ENCODE measurements at places on chromosomes 12 and 14.

DNA sequence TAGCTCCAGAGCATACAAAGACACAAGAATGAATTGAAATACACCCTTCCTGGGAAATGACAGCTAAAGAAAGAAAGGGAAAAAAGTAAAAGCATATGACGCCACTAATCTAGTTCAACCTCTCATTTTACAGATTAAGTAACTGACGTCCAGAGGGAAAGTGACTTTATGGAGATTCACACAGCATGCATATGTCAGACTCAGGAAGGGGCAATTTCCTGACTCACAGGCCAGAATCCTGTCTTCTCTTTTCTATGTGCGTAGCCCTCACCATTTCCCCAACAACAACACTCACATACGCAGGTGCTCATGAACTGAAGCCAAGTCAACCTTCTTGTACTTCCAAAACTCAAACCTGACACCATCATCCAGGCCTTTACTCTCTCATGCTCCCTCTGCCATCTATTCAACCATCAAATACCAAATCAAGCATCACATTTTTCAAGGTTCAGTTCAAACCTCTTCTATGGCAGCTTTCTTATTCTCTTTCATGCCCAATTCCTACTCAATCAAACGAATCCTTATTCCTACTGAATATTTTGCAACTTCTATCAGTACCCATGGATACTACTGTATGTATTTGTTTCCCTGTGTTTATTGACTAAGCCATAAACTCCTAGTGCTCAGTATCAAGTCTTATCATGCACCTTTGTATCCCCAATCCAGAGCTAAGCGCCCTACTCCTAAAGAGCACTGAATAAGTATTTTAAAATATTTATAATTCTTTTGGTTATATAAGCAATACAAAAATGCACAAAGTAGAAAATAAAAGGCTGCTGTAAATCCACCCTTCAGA is 52.8 kb downstream of the STXBP6 start:
- no peak for DNase-seq

- peak; percentile 53 for DNase-seq
Observed at GRCh38 chr14:24058260-24058950, 6.6 kb downstream of the CARMIL3 start.

DNA sequence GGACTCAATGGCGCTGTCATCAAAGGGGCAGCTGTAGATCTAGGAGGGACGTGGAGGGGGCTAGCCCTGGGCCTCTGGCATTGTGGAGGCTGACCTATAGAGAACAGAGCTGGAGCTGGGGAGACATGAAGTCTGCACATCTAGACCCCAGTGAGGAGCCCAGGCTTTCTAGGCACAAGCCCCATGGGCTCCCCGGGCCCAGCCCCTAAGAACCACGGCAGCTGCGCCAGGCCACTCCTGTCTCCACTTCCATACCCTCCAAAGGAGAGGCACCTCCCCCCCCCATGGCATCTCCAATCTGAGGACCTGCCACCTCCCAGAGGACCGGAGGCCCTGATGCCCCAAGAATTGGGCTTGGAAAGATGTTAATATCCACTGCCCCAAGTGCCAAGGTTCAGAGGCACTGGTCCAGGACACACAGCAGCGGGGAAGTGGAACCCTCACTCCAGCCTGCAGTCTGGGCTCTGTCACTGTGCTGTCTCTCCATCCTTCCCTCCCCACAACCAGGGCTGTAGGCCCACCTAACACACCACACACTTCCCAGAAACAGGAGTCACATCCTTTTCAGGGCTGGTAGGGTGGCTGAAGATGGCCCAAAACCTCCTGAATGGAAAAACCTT is 4.5 kb downstream of the ANKRD9 start:
- DNase-seq, result no peak

DNA sequence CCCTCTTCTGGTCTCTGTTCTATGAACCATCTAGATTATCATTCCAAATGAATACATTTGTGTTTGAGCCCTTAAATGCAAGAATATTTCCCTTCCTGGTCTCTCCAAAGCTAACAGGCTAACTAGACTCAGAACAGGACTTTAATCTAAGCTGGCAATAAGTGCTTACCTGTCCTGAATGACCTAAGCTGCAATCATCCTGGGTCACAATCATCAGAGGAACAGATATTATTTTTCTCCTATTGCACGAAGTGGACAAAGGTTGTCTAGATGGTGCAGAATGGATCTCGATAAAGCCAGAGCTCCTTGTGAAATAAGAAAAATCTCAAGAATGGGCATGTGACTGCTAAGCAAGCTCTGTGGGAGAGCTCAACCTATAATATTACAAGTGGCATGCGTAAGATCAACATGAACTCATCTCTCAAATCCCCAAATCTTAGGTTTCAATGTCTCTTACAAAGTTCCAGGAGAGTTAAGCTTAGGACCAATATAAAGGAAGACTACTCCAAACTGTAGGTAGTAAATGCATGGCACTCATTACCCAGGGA is 10.6 kb upstream of the NUMB start:
- no peak for DNase-seq

DNA sequence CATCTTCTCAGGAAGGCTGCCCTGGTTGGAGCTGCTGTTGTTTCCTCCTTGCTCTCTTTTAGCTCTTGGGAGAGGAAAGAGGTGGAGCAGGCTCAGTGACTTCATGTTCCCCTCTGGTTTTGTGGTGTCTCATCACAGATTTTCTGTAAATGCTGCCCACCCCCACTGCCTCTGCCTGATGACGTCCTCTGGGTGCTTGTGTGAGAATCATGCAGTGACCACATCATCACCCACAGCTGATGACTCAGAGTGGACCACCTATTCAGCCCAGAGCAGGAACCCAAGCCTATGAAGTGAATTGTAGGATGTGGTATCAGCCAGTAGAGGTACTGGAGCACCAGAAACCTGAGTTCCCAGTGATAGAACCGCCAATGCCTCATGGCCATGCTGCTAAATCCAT is at the start of gene GZMB:
GZMB (minus strand) TSS at position 33 of the 400 bp plus-strand sequence; CDS start at position 3, 30 bp downstream.
- no peak for DNase-seq

- DNase-seq, result no peak
Observed at GRCh38 chr14:83196236-83196635, 1662.6 kb upstream of the SEL1L start.
